ENCODE measurements at places on chromosomes 11 and 22.

GRCh38 chr11:67105964-67106363 lies 13.1 kb upstream of the KDM2A start:
- DNase-seq = no peak

- no peak for DNase-seq
Measured at GRCh38 chr22:47748957-47749356, 986.5 kb downstream of the TBC1D22A start.

DNA sequence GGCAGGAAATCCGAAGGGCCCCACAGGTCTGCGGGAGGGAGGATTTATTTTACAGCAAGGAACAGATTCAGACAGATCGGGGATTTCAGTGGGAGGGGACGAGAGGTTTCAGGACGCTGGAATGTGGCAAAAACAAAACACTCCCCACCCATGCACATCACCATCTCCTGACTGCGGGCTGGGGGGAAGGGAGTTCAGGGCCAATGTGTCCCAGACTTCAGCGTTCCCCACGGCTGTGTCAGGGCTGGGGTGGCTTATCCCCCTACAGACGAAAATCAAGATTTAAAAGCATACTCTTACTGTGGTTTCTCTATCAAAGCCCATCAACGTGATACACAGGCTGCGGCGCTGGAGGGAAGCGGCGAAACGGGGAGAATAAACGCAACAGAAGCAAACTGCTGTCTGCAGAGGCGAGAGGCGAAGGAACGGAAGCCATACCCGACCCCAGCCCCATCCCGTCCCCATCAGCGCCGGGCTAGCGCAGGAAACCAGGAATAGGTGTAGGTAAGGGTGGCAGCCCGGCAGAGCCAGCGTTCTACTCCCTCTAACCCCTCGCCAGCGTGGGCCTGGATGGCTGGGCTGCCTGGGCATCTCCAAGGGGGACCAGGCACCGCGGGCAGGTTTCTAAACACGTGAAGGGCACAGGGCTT lies 2.7 kb downstream of the TENM4 start:
- peak; percentile 20 for DNase-seq

- no peak for DNase-seq
Measured at GRCh38 chr11:44010789-44011251, 37.0 kb upstream of the ACCSL start.

GRCh38 chr22:29840498-29840897 lies 2.4 kb upstream of the ASCC2 start:
- no peak for DNase-seq

DNA sequence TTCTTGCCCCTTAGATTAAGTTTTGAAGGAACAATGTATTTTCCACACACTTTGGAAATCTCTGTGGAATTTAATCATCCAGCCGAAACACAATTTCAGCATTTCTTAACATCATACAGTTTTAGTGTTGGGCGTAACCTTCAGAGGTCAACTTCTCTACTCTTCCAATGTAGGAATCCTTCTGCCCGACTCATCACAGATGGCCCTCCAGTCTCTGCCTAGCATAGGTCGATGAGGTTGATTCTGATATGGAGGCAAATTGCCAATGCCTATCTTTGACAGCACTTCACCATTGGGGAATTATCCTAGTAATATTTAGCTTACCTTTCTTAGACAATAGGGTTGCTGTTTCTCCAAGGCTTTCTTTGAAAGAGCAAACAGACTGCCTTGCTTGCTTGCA lies 175.7 kb upstream of the TTC12 start:
- DNase-seq = no peak

- no peak for DNase-seq
Measured at GRCh38 chr11:119713359-119714040, 15.5 kb downstream of the NECTIN1 start.

GRCh38 chr11:130358398-130358797 lies 43.7 kb upstream of the ZBTB44 start:
- no peak for DNase-seq

- DNase-seq = no peak
Measured at GRCh38 chr22:23649071-23649501, 17.0 kb upstream of the DRICH1 start.

- no peak for DNase-seq
Measured at GRCh38 chr11:112611771-112612170, 349.4 kb upstream of the NCAM1 start.

GRCh38 chr11:81942646-81943045 lies 791.0 kb downstream of the FAM181B start:
- no peak for DNase-seq

DNA sequence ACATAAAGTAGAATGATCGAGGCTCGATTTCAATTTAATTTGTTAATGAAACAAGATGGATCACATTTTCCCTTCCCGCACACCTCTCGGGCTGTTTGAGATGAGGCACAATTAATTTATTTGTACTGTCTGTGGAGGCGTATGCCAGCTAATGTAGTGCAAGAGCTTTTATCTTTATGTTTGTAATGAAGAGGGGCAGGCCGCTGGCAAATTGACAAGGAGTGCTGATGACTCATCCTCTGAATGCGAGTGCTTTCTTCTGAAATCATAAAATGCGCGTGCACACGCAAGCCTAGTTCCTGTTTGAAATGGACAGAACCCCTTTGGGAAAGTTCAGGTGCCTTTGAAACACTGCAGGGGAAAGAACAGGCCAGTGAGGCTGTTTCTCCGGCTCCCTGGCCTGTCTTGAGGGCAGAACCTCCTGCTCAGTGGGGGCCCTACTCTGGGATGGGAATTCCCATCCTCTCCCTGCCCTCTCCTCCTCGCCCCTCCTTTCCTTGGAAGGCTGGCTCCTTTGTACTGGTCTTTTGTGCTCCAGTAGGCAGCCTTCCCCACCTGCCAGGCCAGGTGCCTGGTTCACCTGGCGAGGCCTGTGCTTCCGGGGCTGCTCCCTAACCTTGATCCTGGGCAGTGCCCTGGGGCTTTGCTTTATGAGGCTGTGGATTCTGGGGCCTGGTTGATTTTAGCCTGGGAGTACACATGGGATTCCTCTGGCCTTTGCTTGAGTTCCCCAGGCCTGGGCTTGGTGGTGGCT lies 50.3 kb downstream of the TEAD1 start:
- DNase-seq = no peak

- peak; percentile 44 for DNase-seq
Measured at GRCh38 chr22:42560781-42561180, 7.0 kb downstream of the SERHL2 start.

DNA sequence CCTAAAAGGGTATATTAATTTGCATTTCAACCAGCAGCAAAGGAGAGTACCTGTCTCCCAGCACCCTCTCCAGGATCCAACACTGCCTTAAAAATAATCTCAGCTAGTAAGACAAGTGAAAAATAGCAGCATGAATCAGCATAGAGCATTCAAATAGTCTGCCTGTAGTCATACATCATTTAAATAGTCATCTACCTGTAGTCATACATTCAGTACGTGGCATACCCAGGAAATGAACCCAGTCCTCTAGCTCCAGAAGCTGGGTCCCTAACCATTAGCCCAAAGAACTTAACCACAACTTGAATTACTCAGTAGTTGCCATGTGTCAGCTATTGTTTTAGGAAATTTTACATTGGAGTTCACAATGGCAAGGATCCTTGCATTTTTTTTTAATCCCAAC lies 9.3 kb downstream of the TENM4 start:
- no peak for DNase-seq

DNA sequence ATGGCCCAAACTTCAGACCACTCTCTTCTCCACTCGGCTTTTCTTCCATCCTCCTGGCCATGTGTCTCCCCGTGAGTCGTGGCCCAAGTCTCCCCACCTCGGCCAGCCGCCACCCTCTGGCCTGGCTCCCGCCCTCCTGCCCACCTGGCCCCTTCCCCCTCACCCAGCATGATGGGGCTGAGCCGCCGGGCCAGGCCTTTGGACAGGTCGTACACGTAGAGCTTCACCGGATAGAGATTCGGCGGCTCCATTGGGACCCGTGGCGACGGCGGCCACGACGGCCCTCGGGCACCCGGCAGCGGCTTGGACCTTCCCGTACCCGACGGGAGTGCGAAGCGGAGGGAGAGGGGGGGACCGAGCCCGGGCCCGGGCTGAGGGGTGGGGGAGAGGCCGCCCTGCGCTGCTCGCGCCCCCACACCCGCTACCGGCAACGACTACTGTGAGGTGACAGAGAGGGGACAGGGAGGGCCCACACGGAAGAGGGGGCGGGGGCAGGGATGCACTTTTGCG lies at the start of gene DESI1:
DESI1 (minus strand) TSS at position 455 of the 510 bp plus-strand sequence; CDS start at position 251, 204 bp downstream.
- DNase-seq = peak; percentile 36

- no peak for DNase-seq
Measured at GRCh38 chr22:41302021-41302767, 869 bp downstream of the ZC3H7B start.

GRCh38 chr22:48427731-48428211 lies 1399.9 kb downstream of the BRD1 start:
- no peak for DNase-seq

DNA sequence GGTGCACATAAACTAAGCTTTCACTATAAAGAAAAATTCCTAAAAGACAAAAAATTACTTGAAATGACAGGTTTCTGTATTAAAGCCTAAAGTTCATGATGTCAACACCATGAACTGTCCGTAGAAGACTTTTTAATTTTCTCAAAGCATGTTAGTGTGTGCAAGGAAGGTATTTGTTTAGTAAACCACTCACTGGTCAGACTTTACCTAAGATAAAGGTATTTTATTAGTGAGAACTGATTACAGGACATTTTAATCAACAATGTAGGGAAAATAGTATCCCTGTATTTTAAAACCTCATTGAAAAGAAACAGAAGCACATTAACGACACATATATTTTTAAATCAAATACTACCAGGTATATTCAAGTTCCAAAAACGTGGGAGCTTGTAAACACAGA lies 2.9 kb downstream of the PICALM start:
- DNase-seq = no peak

GRCh38 chr11:98507208-98507607 lies 513.5 kb upstream of the CNTN5 start:
- DNase-seq = no peak

Data from cerebellar cortex (tissue), 1 donor.